T-helper 1 cell (primary cell): ENCODE measurements at places on chromosomes 11 and 22.

- no peak for DNase-seq
Observed at GRCh38 chr11:65417702-65418430, 4.7 kb upstream of the NEAT1 start.

- no peak for DNase-seq
Observed at GRCh38 chr22:33035272-33035863, 22.8 kb downstream of the SYN3 start.

- DNase-seq, result no peak
Observed at GRCh38 chr22:44574057-44574639, 76.1 kb upstream of the RTL6 start.

GRCh38 chr11:111469200-111469599, 43.0 kb downstream of the BTG4 start:
- DNase-seq, result no peak

DNA sequence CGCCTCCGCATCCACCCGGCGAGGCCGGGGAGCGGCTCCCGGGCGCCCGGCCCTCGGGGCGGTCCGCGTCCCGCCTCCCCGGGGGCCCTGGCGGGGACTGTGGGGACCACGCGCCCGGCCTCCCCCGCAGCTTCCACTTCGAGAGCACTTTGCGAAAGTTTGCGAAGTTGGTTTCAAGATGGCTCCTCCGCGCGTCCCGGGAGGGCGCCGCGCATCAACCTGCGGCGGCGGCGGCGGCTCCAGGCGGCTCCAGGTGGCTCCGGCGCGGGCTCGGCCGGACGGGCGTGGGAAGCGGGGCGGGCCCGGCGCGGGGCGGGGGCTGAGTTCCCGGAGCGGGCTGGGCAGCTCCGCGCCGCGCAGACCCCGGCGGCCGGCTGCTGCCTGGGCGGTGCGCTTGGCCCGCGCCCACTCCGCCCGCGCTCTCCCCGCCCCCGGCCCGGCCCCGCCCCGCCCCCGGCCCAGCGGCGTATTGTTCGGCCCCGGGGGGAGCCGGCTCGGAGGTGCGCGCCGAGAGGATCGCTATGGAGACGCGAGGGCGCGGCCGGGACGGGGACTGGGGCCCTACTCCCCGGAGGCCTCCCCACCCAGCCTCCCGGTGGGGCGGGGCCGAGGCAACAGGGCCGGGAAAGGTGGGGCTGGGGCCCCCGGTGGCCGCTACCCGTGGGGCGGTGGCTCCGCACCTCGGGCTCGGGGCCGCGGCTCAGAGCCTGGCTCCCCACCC, at the start of gene CELSR1:
CELSR1 (minus strand) TSS at position 396 of the 721 bp plus-strand sequence. CDS start 450 bp downstream, outside the sequence.
- DNase-seq, result no peak

- DNase-seq, result no peak
Observed at GRCh38 chr11:86369668-86370067, 5.0 kb upstream of the CCDC81 start.

- no peak for DNase-seq
Observed at GRCh38 chr11:72778535-72779494, 15.0 kb downstream of the STARD10 start.

DNA sequence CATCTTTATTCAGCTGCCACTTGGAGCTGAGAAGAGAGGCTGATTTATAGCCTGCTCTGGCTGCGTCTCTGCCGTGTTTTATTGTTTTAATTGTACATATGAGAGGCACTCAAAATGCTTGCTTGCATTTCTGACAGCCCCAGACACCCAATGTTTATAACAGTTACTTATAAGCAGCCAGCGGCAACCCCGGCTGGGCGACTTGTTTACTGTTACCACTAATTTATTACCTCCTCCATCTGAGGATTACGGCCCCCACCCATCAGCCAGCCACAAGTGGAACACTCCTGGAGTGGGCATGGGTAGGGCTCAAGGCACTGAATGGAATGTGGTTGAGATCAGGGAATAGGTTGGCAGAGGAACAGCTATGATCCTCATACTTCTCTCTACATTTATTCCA, 61.2 kb downstream of the CLPB start:
- no peak for DNase-seq

DNA sequence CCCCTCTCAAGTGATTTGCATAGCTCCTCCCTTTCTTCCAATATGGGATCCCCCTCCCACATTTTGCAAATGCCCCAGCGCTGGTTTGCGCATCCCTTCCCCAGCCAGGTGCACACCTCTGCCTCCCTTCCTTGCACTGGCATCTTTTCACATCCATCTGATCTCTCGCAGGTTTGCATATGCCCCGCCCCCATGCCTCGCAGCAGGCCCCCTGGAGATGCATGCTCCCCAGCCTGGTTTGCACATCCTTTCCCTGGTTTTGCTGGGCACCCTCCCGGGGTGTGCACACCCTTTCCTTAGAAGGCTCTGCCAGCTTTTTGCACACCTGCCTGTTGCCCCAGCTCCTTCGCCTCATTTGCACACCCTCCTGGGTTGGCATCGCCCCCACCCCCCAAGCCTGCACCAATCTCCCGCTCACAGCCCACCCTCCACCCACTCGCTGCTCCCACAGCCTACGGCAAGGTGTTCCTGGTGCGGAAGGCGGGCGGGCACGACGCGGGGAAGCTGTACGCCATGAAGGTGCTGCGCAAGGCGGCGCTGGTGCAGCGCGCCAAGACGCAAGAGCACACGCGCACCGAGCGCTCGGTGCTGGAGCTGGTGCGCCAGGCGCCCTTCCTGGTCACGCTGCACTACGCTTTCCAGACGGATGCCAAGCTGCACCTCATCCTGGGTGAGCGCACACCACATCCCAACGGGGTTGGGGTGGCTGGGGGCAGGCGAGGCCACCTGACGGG, 917 bp downstream of the RPS6KA4 start:
- no peak for DNase-seq

GRCh38 chr22:20087319-20088262, 7.5 kb downstream of the DGCR8 start:
- DNase-seq, result no peak

DNA sequence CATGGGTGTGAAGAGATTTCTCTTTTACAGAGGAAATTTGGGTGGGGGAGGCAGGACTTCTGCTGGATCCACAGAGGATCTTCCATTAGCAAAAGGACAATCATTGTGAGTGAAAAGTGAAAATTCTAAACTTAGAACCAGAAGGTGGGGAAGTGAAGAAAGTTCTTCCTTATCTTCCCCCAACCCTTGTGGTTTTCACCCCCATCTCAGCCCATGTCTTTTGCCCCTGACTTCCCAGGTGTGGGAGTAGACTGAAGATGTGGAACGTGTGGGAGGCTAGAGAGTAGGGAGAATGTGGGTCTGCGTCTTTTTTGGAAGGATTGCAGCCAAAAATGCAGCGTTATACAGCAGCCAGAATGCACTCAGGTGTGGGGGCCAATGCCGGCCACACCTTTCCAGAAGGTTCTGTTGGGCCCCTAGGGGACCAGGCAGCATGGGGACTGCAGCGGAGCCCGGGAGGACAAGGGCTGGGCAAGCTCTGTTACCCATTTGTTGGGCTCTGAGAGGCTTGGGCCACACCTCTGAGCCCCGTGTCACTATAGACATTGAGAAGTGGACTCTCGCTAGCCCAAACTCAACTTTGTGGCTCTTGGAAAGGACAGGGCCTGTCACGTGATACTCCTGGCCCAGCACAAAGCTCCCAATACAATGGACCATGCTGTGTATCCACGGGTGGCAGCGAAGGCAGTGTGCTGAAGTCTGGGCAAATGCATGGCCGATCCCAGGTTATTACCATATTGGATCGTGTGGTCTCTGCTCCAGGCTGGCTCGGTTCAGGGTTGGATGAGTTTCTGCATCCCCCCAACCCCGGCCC, 32.8 kb upstream of the LINC01488 start:
- no peak for DNase-seq

- no peak for DNase-seq
Observed at GRCh38 chr11:209275-210121, 2.0 kb downstream of the RIC8A start.

DNA sequence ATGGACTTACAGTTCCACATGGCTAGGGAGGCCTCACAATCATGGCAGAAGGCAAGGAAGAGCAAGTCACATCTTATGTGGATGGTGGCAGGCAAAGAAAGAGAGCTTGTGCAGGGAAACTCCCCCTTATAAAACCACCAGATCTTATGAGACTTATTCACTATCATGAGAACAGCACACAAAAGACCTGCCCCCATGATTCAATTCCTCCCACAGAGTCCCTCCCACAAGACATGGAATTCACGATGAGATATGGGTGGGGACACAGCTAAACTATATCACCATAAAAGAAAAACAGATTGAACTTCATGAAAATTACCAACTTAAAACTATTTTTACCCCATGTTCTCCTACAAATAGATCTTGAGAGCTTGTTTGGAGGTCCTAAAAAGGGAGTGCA, 19.6 kb downstream of the ENTHD1 start:
- no peak for DNase-seq

DNA sequence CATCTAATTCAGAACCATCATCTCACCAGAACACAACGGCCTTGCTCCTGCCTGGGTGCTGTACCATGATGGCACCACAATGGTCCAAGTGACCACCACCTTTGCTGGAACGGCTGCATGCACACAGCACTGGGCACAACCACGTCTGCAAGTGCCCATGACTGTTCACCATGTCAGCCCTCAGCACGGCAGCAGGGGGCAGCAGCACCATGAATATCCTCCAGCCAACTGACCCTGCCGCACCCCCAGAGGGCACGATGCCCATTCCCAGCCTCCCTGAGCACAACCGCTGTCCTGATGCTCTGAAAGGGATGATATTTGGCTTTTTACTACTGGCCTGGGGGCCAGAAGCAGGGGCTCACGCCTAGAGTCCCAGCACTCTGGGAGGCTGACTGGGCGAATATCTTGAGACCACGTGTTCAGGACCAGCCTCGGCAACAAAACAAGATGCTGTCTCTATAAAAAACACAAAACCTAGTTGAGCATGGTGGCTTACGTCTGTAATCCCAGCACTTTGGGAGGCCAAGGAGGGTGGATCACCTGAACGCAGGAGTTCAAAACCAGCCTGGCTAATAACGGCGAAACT, 25.7 kb downstream of the DRD4 start:
- peak; percentile 20 for DNase-seq

GRCh38 chr11:102416976-102417375, 35.6 kb downstream of the TMEM123 start:
- DNase-seq, result no peak

DNA sequence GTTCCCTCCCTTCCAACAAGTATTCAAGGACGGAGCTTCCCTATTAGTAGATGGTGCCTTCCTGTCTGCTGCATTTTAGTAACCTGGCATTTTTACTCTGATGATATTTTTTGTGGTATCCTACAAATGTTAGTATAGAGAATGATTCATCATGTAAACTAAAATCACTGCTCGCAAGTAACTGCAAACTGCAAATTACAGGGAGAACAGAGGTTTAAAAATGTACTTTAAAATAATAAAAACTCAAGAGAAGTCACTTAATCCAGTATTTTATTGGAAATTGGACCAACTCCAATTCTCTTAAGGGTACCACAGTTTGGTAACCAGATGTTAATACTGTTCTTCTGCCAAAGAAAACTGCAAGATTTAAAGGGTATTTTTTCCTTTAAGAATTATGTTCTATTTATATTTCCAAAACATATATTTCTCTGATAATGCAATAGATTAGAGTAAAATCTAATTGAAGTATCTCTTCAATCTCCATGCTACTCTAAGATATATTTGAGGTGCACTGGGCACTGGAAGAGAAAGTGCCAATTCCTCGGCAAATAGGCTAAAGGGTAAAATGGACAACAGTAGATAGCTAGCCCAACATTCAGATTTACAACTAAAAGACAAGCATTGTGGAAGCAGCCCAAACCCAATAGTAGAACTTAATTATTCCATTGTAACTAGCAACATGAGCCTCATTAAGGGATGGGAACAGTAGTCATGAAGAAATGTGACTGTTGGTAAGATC, 298.0 kb downstream of the TTC28 start:
- no peak for DNase-seq

- DNase-seq, result no peak
Observed at GRCh38 chr22:44085743-44086270, 61.7 kb downstream of the PARVB start.

GRCh38 chr22:32699001-32699582, 102.4 kb upstream of the TIMP3 start:
- no peak for DNase-seq

- DNase-seq, result no peak
Observed at GRCh38 chr11:1301220-1302000, 8.0 kb downstream of the TOLLIP start.

DNA sequence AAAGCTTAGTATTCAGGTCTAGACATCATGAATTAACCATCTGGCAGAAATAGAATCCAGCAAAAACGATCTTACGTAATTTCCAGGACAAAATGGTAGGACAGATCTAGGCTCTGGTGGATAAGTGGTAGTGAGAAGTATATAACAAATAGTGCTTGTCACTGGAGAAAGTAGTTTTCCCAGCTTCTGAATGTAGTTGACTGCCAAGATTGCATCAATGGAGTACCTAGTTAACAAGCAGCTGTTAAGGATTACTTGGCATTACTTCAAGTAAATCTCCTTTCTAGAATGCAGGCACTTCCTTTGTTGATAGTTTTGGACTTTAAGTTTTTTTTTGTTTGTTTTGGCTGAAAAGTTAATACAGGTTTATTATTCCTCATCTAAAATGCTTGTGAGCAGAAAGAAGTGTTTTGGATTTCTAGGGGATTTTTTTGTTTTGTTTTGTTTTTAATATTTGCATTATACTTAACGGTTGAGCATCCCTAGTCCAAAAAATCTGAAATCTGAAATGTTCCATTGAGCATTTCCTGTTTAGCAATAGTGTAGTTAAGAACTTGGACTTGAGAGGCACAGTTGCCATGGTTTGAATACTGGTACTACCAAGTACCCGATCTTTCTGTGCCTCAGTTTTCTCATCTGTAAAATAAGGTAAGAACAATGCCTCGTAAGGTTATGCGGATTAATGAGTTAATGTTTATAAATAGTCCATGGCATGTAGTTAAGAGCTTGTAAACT, 20.3 kb downstream of the FAM118B start:
- DNase-seq, result no peak

GRCh38 chr11:33747979-33748378, 11.8 kb upstream of the CD59 start:
- no peak for DNase-seq

DNA sequence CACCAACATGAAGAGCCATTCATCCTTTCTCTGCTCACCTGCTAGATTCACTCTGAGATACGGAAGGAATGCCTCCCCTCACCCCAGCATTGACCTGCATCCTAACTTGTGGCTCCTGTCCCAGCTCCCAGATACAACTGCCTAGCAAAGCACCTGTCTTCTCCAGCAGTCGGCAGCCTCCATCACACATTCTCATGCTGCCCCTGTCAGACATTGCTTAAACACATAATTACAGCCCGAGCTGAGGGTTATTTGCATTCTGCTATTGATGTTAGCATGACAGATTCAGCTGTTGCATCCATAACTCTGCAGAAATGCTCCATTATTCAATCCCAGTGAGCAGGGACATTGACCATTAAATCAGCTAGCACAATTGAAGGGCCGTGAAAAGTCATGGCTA, 184.4 kb upstream of the NARS2 start:
- no peak for DNase-seq

GRCh38 chr11:14075118-14076078, 112.9 kb downstream of the SPON1 start:
- DNase-seq, result no peak

DNA sequence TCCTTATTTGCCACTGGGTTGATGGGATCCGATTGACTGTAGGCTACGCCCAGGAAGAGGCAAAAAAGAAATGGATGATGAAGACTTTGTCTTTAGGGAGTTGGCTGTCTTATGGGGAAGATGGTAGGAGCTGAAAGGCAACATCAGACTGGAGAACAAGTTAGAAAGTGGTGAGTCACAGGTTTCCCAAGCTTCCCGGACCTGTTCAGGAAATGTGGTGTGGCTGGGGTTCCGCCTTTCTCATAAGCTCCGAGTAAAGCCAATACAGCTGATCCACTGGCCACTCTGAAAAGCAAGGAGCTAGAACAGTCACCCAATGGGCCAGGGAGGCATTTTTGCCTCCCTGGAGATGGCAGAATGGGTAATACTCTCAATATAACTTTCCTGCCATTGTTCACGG, 194.5 kb downstream of the SNX19 start:
- no peak for DNase-seq
